Upper lobe of right lung (tissue), 1 donor: ENCODE measurements at places on chromosomes 3 and 15. TPM values are rescaled to one million over a fixed set of nuclear protein-coding genes. Genes with fewer than 3 reads are reported as not detected.

- no peak for DNase-seq
Measured at GRCh38 chr3:157125101-157125500, 34.8 kb downstream of the CCNL1 start.

DNA sequence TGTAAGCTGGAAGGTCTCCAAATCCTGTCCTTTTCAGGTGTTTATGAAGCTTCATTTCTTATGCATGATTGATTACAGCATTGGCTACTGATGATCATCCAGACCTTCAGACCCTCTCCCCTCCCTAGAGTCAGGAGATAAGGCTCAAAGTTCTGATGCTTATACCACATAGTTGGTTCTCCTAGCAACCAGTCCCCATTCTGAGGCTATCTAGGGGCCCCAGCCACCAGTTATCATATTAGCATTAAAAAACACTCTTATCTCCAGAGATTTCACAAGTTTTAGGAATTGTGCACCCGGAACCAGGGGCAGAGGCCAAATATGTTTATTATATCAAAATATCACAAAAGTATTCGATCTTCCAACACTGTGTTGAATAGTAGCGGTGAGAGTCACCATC, 953.1 kb downstream of the FHIT start:
- DNase-seq = no peak

- DNase-seq = no peak
Measured at GRCh38 chr15:101170568-101171350, 81.1 kb downstream of the CHSY1 start.

DNA sequence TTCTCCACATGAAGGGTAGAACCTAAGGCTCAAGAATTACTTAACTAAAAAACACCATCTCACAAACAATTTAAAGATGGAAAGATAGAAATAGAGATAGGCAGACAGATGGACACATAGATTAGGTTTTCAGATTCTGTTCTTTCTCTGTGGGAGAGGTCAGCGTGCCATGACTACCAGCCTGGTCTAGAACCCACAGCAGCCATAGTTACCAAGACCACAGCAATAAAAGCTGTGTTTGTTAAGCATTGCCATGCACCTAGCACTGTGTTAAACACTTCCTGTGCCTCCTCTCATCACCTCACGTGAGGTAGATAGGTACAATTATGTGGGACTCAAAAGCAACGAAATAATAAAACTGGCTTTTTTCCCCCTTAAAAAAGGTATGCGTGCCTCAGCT, 83.1 kb upstream of the TSEN2 start:
- no peak for DNase-seq

- no peak for DNase-seq
Measured at GRCh38 chr15:91316126-91316525, 216.1 kb downstream of the SV2B start.

GRCh38 chr3:175983379-175983778, 1124.2 kb downstream of the NAALADL2 start:
- DNase-seq = no peak

DNA sequence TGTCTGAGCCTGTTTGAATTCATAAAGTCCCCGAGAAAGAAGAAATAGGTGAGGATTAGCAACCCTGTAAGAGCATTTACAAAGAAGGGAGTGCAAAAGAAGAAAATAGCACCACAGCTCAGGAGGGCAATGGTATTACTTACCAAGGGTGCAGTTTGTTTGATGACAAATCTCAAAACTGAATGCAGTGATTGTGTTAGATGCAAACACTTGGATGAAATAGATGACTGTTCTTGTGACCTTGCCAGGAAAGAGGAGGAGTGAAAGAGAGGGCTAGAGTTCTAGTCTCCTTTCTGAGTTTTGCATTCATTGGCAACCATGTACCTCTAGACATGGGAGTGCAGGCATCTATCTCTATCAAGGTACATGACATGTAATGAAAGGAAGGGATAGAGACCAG, 1030.8 kb upstream of the CFAP20DC start:
- DNase-seq = no peak

DNA sequence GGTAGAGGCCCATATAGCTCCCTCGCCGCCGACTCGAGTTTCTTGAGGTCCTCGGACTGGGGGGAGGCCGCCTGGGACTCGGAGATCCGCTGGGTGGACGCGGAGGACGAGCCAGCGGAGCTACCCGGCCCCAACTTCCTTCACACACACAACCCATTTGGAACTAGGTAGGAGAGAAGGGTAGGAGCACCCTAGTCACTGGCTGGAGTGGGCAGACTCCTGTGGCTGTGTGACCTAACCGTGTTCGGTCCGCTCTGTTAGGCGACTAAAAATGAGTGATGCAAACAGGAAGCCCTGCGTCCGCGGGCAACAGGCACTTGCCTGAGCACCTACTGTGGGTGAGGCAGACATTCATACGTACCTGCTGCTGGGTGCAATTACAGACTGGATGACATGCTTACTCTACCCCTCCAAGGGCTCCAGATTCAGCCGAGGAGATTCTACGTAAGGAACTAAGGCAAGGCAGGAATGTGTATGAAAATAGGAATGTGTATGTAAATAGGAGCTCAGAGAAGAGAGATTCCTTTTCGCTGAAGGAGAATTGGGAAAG, 4.6 kb upstream of the SIN3A start:
- DNase-seq = peak; percentile 79

DNA sequence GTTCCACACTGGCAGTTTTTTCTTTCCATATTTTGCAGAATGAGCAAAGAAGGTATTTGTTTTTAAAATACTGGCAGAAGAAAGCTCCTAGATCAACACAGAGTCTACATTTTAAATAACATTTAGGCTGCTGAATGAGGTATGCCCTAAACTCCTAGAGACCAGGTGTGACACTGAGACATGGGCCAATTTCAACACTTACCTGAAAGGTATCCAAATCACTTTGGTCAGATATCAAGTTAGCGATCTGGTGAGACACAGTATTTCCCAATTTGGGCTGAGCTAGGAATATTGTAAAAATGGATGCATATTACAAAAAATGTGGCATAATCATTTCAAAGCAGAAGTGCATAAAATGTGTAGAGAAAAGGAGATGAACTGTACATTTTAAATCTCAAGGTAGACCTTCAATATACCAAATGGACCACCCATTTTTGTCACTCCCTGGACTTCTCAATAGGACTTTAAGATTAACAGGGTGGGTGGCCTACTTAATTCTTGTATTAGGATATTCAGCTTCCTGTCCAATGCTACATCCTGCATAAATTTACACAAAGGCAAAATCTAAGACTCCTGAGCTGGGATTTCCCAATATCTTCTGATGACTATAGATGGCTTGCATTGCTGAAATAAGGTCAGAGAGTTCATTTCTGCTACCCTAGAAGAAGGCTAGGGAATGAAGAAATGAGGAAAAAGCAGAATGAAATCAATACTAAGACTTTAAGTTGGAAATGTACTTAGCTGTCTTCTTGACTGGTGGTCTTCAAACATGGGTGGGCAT, 487.8 kb downstream of the FOXP1 start:
- no peak for DNase-seq

GRCh38 chr15:86014016-86014415, 65.7 kb upstream of the AGBL1 start:
- DNase-seq = no peak

DNA sequence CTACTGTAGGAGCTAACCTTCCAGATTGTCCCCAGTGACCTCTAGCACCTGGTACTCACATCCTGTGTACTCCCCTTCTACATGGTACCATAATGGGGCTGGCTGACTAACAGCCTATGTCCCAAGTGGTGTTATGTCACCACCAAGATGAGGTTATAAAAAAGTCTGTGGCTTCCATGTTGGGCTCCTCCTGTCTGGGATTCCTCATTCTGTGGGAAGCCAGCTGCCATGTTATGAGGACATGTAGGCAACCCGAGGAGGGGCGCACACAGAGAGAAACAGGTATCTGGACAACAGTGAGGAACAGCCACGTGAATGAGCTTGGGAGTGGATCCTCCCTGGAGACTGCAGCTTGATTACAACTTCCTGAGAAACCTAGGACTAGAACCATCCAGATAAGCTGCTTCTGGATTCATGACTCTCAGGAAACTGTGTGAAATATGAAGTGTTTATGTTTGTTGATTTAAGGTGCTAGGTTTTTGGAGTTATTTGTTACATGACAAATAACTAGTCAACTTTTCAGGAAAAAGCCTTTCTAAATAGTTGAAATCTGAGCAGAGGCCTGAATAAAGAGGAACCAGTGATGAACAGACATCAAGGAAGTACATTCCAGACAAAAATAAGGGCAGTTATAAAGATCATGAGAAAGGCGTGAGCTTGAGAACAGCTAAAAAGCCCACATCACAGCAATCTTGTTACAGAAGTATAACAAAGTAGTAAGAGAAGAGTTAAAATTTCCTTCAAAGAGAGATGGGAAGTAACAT, 21.7 kb downstream of the GOLIM4 start:
- no peak for DNase-seq

GRCh38 chr15:84001655-84002054, 233.9 kb upstream of the GOLGA6L4 start:
- DNase-seq = no peak

GRCh38 chr3:195601382-195601781, 17.6 kb upstream of the APOD start:
- no peak for DNase-seq

DNA sequence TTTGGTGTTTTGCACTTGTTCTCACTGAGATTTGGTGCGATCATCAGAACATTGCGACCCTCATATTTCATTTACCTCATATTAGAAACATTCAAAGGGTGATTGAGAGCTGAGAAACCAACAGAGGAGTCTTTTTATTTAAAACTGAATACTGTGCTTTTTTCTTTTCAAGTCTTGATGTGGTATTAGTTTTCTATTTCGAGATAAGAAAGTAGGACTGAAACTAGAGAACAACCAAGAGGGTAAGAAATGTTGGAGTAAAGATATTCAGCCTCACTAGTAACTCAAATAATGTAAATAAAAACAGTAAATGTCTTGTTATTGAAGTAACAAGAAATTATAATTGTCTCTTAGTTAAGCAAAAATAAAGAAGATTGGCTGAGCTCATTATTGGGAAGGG, 26.5 kb downstream of the EFHB start:
- no peak for DNase-seq

DNA sequence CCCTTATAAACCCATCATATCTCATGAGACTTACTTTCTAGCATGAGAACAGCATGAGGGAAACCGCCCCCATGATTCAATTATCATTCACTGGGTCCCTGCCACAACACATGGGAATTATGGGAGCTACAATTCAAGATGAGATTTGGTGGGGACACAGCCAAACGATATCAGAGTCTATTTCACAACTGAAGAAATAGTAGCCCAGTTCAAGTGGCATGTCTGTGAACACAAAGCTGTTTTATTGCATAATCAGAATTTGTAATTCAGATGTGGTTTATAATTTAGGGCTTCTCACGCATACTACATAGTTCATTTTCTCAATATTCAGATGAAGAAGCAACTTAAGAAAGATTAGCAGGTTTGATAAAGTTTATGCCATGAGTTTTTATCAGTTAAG, 1188.0 kb upstream of the ALCAM start:
- no peak for DNase-seq

DNA sequence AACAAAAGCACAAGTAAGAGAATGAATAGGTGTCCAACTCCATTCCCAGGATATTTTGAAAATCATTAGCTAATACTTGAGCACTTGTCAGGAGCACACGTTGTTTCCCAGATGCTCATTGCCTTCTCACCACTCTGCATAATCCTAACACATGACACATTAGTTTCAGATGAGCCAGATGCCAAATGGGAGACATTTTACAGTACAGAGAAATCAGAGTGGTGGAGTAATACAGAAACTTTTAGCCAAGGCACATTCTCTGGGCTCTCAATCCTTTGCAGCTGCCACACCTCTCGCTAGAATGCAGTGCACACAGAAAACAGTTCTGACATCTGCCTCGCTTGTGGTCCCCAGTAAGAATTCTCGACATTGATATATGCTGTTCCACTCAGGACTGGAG, 76.6 kb downstream of the P3H2 start:
- DNase-seq = no peak

GRCh38 chr3:13508496-13508895, 28.4 kb downstream of the HDAC11 start:
- DNase-seq = peak; percentile 50

DNA sequence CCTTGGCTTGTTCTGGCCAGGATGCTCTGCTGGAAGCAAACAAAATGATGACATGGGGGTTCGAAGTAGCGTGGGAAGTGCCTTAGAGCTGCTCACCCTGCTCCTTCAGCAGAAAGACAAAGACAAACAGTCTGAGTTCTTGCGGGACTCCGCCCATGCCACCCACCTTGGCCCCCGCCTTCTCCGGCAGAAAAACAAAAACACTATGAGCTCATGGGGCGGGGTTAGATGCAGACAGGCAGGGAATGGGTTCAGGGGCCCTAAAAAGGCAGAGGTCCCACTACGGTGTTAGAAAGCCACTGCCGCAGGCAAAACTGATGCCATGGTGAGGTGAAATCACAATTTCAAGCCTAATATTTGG, 9.7 kb upstream of the NCKIPSD start:
- DNase-seq = peak; percentile 59

DNA sequence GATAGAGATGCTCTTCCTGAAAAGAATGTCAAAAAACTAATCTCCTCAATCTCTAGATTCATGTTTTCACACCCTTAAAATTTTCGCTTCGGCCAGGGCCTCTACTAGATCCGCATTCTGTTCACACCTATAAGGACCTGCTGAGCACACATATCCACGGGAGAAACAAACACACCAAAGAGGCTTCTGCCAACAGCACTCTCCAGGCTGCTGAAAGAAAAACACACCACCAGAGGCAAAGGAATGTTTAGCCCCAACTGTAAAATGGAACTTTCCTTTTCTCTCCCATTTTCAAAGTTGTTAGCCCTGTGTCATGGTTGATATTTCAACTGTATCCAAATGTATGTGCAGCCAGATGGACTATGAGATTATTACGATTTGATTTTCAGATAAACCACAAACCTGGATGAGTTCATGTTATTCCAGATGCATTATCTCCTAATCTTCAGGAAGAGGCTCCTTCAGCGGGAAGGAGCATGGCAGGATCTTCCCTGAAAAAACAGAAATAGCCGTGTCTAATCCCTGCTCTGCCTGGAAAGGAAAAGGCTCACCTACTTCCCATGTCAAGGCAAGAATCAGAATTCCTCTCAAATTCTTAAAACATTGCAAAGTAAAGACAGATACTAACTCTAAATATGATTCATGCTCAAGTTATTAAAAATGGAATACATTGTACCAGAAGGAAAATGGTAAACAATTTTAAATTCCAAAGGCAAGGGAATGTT, 442.7 kb upstream of the NR2F2 start:
- no peak for DNase-seq

DNA sequence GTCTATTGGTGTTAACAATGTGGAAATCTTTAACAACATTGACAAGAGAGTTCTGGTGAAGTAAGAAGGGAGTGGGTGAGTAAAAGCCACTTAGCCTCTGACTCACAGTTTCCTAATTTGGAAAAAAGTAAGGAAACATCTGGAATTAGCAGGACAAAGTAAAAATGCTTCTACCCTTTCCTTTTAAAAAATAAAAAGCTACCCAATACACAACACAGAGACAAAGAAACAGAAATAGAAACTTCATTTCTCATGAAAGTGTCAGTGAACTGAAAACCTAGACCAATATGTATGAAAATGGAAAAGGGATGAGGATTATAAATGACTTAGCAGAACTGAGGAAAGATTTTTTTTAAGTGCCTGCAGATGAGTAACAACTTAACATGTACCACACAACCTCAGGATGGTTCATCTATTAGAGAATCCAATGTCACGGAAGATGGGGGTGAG, 65.4 kb downstream of the SSR3 start:
- DNase-seq = no peak

GRCh38 chr3:44020143-44020542, 221.5 kb upstream of the TOPAZ1 start:
- no peak for DNase-seq

APBA2 gene
- total RNA-seq = 4.2 TPM

NEK10 gene
- total RNA-seq = 0.49 TPM

GHSR gene
- not detected for total RNA-seq

NUP210 gene
- total RNA-seq = 19.8 TPM

AGBL1 gene
- total RNA-seq = 6.5 TPM

DPPA4 gene
- not detected for total RNA-seq

TLR9 gene
- total RNA-seq = 0.87 TPM

SAXO2 gene
- 1.7 TPM for total RNA-seq
